ENCODE measurements at places on chromosomes 11 and 22. TPM values are rescaled to one million over a fixed set of nuclear protein-coding genes. Genes with fewer than 3 reads are reported as not detected.

- no peak for DNase-seq
Observed at GRCh38 chr11:105696000-105696399, 86.1 kb downstream of the GRIA4 start.

DNA sequence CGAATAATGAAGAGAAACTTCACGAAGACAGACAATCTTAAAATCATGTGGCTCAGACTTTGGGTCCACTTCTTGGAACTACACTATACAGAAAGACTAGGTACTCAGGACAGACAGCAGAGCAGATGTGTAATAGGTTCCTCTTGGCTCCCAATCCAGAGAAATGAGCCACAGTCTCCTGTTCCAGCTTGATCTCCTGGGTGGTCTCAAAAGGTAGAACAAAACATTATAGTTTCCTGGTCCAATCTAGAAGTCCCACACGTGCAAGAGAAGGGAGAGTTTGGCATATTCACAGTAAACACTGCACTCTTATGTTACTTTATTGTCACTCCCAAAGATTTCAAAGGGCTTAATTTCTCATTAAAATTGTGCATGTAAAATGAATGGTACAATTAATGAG, 134.5 kb upstream of the FIBIN start:
- no peak for DNase-seq

GRCh38 chr22:36467042-36467810, 14.2 kb downstream of the TXN2 start:
- peak; percentile 72 for DNase-seq

DNA sequence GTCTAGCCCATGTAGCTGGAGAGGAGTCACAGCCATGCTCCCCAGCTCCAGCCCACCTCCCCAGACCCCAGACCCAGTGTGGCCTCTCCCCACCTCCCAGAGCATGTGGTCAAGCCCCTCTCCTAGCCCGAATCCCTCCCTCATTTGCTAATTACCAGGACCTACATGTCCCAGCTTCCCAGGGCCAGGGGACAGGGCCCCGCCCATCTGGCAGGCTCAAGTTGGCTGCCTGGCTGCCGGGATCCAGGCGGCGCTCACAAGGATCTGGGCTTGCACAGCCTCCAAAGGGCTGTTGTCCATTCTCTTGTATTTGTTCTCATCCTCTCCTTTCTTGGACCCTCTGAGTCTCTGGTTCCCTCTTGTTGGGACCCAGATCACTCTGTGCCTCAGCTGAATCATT, 4.6 kb upstream of the MIF start:
- DNase-seq, result peak; percentile 54

DNA sequence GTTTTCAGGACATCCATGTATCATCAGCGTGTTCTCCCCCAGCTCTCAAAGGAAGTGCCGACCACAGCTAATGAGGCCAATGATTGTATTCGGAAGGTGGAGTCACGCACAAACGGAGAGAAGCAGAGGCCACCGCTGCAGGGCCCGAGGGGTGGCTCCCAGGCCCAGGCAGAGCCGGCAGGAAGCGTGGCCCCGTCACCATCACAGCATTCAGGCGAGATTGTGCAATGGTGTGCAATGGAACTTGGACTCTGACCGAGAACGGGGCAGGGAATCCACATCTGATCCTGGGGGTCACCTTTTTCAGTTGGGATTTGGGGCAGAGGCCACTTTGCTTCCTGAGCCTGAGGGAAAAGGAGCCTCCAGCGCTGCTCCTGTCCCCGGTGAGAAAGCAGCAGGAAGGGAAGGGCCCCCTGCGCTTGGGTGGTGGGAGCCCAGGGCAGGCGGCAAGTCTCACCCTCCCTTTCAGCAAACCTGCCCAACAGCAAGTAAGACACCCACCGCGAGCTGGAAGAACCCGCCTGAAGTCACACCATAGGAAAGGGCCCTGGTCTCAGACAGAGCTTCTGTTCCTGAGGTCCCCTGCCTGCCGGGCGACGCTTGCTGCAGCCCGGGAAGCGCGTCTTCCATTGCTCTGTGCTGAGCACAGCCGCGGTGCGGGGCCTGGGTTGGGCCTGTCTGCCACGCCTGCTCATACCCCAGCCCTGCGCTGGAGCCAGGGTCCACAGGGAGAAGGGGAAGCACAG, 1430.7 kb downstream of the BRD1 start:
- no peak for DNase-seq

GRCh38 chr22:44204739-44205515, 24.2 kb downstream of the PARVG start:
- DNase-seq, result no peak

- DNase-seq, result no peak
Observed at GRCh38 chr22:35630387-35630793, 13.3 kb upstream of the MB start.

GRCh38 chr11:26062660-26063059, 269.3 kb upstream of the ANO3 start:
- no peak for DNase-seq

DNA sequence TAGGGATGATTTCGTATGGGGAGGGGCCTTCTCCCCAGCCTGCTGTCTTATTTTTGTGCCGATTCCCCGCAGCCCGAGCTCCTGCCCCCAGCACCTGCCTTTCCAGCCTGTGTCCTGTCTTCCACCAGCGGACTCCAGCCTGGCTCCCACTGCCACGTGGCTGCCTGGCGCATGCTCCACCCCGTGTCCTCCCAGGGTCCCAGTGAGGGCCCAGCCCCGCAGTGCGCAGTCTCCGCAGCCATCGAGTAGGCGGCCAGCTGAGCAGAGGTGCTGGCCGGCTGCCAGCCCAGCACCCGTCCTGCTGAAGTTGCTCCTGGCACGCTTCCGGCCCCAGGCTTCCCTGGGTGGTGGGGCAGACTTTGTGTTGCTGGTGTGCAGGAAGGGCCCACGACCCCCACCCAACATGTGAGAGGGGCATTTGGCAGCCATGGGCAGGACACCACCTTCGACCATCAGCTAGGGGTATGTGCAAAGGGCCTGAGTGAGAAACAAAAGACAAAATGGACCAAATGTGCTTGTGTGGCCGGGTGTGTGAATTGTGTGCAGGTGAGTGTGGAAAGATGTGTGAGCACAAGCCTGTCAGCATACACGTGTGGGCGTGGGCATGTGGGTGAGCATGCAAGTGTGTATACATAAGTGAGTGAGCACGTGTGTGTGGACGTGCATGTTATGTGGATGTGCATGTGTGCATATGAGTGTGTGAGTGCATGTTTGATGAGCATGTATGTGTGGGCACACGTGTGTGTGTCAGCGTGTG, 55.9 kb downstream of the RTN4R start:
- peak; percentile 69 for DNase-seq

GRCh38 chr22:19800761-19801244, 40.2 kb downstream of the TBX1 start:
- peak; percentile 41 for DNase-seq

- DNase-seq, result no peak
Observed at GRCh38 chr11:79538775-79539174, 97.9 kb upstream of the TENM4 start.

DNA sequence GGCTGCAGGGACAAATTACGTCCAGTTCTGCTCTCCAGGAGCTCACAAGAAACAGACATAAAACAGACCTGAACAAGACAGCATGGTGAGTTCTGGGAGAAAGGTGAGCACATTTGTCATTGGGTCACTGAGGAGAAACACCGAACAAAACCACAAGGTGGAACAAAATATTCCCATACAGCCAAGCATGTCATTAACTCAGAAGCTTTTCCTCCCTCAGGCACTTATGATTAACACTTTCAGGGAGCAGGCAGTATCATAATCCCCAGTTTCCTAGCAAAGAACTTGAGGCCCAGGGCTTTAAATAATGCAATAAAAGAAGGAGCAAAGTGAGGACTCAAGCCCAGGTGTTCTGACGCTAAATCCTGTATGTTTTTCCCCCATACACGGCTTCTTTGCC, 43.0 kb downstream of the P4HA3 start:
- no peak for DNase-seq

GRCh38 chr11:17816232-17816931, 81.8 kb downstream of the KCNC1 start:
- no peak for DNase-seq

DNA sequence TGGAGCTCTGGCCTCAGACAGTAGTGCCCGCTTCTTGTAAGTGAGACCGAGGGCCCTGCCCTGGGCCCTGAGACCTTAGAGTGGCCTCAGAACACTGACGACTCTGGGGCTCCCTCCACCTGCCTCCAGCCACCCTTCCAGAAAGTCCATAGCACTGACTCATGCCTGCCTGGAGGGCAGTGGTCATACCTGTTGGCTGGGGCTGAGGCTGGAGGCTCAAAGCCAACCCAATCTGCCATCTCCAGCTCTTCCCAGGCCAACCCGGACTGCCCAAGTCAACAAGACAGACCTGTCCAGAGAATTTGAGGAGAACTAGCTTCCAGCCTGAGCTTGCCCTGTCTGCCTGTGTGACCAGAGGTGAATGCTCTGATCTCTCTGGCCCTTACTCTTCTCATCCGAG, 66.9 kb upstream of the TTLL12 start:
- no peak for DNase-seq

DNA sequence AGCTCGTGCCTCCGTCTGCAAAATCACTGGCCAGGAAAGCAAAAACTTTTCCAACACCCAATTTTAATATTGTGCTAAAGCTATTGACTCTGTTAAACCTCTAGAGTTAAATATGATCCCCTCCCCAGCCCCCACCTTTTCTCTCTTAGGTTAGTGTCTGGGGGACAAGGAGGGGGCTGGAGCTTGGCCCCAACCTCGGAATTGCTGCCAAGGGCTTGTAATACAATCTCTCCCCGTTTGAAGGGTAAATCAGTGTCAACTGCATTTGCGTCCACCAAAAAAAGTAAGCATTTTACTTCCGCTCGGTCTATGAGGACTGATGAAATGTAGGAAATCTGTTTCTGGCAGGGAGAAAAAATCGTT, at the start of gene GAS2:
Gene GAS2 (plus strand): TSS at position 287 of the 363 bp plus-strand sequence. CDS start 8,259 bp downstream, outside the sequence.
- DNase-seq, result no peak

DNA sequence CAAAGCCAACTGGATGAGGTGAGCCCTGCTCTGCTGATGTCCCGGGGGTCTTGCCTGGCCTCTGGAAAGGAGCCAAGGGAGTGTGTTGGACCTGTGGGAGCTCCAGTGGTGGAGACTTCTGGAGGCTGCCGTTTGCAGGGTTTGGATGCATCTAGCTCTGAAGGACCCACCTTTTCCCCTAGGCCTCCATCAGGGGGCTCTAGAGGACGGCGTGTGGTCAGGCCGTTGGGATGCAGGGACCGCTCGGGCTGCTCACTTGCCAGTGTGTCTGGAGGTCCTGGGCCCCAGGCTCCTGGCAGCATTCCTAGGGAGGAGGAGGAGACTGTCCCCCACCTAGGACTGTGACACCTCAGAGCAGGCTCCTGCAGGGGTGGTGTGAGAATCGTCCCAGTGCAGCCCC, 58.3 kb downstream of the PRDM11 start:
- DNase-seq, result no peak

OR8D4 gene
- total RNA-seq, result 0.37 TPM

TRIM64 gene
- total RNA-seq, result not detected

XNDC1N gene
- 5.5 TPM for total RNA-seq

MMP11 gene
- 10.0 TPM for total RNA-seq

MUC6 gene
- total RNA-seq, result not detected

CCDC157 gene
- 0.84 TPM for total RNA-seq

MB gene
- 7,312 TPM for total RNA-seq

SLC43A3 gene
- 39.3 TPM for total RNA-seq

TOP3B gene
- total RNA-seq, result 13.5 TPM

Measured in left cardiac atrium (tissue), 4 donors.